ENCODE measurements at places on chromosomes 3 and 15. TPM values are rescaled to one million over a fixed set of nuclear protein-coding genes. Genes with fewer than 3 reads are reported as not detected.

Gene ISG20
- total RNA-seq = 99.9 TPM

Gene LIPC
- total RNA-seq = 0.26 TPM

Gene GOLGA8S
- under 0.01 TPM for total RNA-seq

Gene GRIP2
- total RNA-seq = under 0.01 TPM

Gene CATSPER2
- total RNA-seq = 4.7 TPM

Gene TRPM1
- under 0.01 TPM for total RNA-seq

Gene KLF15
- 3.4 TPM for total RNA-seq

DNA sequence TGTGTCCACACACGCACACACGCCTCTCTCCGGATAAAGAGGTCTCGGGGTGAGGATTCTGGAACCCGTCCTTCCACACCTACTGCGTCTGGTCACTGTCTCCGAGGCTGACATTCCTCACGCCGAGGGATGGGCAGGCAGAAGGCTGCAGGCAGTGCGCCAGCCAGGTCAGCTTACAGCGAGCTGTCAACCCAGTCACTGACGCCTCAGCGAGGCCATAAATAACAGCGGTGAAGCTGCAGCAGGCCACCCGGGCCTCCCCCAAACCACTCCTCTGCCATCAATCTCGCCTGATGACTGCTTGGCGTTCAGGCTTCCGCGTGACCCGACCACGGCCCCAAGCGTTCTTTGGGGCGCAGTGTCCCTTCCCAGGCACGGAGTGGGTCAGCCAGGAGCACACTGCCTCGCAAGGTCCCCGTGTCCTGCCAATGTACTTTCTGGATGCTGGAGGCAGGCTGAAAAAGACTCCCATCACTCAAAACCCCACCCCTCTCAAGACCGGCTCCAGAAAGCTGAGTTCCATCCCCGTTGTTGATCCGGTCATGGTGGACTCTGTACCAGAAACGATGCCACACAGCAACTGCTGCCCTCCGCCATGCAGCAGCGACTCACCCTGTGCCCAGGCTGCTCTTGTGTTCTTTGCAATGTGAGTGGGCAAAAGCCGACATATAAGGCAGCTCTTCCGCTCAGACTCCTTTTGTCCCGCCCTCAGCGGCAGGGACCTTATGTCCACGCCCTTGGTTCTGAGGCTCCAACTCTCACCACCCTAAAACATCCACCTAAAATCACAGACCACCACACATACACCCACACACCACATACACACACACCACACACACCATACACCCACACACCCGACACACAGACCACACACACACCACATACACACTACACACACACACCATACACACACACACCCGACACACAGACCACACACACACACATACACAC lies 27.1 kb downstream of the CPN2 start:
- no peak for DNase-seq

GRCh38 chr3:54344601-54345231 lies 222.4 kb downstream of the CACNA2D3 start:
- DNase-seq = no peak

- peak; percentile 59 for DNase-seq
Observed at GRCh38 chr15:62087671-62088352, 21.0 kb downstream of the C2CD4A start.

- no peak for DNase-seq
Observed at GRCh38 chr3:112377568-112378071, 44.7 kb downstream of the CD200 start.

- no peak for DNase-seq
Observed at GRCh38 chr15:25665913-25666312, 197.2 kb downstream of the ATP10A start.

GRCh38 chr15:64333986-64334929 lies 21.7 kb downstream of the CSNK1G1 start:
- peak; percentile 37 for DNase-seq

DNA sequence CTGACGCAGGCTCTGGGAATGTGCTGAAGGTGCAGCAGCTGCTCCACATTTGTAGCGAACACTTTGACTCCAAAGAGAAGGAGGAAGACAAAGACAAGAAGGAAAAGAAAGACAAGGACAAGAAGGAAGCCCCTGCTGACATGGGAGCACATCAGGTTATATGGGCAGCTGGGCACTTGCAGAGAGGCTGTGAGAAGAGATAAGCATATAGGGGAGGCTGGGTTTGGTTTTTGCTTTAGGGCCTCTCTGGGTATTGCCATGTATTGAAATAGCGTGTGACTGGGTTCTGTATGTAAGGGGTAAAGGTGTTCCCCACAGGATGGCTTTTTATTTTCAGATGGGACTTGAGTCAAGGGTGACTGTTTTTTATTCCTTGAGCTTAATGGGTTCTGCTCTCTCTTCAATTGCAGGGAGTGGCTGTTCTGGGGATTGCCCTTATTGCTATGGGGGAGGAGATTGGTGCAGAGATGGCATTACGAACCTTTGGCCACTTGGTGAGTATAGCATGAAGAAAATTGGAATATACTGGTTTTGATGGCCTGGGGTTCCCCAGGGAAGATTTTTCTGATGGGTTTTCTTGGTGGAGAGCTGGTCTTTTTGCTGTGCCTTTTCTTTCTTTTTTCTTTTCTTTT lies 7.4 kb downstream of the PSMD2 start:
- DNase-seq = no peak

DNA sequence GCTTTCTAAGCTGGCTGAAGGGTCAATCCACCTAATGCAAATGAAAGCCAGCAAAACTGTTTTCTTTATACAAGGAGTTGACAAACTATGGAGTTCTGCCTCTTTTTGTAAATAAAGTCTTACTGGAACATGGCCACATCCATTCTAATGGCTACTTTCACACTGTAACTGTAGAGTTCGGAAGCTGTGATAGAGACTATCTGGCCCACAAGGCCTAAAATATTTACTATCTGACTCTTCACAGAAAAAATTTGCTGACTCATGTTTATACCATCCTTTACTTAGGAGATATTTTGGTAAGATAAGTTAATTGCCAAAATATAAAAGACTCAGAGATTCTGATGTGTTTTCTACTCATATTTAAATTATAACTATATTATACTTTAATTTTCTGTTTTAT lies 93.7 kb upstream of the GK5 start:
- peak; percentile 14 for DNase-seq

GRCh38 chr3:136630915-136631314 lies 121.3 kb downstream of the STAG1 start:
- DNase-seq = no peak

GRCh38 chr3:21273259-21274025 lies 477.6 kb downstream of the ZNF385D start:
- DNase-seq = peak; percentile 18

- no peak for DNase-seq
Observed at GRCh38 chr3:131474115-131474514, 28.7 kb downstream of the MRPL3 start.

DNA sequence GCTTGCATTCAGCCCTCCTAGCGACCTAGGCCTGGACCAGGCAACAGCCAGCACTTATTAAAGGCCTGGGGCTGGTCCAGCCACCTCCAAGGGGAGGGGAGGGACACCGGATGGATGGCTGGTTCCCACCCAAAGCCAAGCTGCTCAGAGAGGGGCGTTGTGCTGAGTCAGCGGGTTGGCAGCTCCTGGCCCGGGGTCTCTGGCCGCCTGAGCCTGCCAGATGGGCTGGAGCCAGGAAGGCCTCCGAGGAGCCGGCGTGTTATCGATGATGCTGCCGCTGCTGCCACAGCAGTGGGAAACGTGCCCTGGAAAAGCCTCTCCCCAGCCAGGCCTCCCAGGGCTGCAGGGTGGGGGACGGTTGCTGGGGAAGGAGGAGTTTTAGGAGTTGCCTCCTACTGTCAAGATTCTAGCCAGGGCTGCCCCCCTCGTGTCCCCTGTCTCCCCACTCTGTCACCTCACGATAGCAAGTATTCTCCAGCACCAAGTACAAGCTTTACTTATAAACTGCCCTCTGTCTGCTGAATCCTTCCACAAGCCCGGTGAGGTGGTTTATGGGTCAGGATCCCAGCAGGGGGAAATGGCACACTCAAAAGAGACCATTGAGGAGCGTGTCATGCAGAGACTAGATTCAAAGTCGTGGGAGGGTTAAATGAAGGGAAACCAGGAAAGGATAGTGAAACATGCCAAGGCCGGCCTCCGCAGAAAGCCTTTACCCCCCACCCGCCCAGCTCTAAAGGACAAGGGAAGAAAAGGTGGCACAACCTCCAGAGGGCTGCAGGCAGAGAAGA lies 43.2 kb upstream of the TSEN2 start:
- DNase-seq = no peak

GRCh38 chr3:64932666-64933342 lies 245.0 kb upstream of the ADAMTS9 start:
- DNase-seq = peak; percentile 79

DNA sequence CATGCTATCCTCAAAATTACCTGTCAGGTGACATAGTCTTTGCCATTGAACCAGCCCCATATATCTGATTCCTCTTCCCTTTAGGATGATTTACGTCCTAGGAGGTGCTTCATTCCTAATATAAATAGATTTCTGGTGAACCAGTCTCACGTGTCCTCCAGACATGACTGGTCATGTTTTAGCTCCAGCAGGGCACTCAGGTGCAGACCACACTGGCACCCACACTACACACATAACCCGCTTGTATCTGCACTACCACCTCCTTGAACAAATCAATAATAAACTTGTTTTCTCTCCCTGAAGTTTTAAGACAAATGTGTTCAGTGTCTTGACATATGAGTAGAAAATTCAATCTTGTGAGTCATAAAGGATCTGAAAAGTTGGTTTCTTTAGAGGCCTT lies 155.5 kb downstream of the GOLIM4 start:
- peak; percentile 64 for DNase-seq

DNA sequence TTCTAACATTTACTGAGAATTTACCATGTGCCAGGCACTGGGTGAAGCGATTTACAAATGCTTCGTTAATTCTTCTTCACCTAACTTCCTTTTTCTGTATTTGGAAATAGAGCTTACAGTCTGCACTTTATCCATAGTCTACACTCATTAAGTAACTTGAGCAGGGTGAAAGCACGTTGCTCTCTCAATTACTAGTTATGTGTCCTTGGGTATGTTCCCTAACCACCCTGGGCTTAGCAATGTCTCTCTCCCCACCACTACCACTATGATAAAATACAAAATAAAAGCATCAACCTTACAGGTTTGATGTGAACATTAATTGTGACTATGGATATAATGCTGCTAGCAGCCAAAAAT lies 172.9 kb upstream of the SLC2A2 start:
- no peak for DNase-seq
